Stimulated activated CD8-positive, alpha-beta memory T cell treated with anti-CD3 and anti-CD28 coated beads, Interleukin-4, amount 100 ng/mL, for 1 hour (primary cell): ENCODE measurements at places on chromosomes 5 and 9.

- no peak for DNase-seq
Measured at GRCh38 chr9:72577212-72577753, 55.9 kb downstream of the TMC1 start.

DNA sequence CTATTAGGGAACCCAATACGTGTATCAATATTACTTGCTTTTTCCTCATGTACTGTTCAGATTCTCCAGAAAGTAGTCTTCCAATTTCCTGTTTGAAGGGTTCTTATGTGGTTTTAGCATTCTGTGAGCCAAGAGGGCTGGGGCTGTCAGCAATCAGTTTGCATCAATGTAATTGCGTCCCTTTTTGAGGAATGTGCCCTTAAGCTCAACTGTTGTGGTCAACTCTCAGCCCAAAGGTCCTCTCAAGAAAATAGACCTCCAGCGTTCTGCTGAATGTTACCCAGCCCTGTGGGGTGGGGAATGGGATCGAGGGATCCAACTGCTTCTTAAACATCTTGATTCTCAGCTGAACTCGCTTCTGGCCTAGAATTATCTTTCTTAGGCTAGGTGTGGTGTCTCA is 43.8 kb upstream of the CDK20 start:
- DNase-seq = no peak

- DNase-seq = no peak
Measured at GRCh38 chr9:134768332-134768708, 112.3 kb upstream of the FCN2 start.

DNA sequence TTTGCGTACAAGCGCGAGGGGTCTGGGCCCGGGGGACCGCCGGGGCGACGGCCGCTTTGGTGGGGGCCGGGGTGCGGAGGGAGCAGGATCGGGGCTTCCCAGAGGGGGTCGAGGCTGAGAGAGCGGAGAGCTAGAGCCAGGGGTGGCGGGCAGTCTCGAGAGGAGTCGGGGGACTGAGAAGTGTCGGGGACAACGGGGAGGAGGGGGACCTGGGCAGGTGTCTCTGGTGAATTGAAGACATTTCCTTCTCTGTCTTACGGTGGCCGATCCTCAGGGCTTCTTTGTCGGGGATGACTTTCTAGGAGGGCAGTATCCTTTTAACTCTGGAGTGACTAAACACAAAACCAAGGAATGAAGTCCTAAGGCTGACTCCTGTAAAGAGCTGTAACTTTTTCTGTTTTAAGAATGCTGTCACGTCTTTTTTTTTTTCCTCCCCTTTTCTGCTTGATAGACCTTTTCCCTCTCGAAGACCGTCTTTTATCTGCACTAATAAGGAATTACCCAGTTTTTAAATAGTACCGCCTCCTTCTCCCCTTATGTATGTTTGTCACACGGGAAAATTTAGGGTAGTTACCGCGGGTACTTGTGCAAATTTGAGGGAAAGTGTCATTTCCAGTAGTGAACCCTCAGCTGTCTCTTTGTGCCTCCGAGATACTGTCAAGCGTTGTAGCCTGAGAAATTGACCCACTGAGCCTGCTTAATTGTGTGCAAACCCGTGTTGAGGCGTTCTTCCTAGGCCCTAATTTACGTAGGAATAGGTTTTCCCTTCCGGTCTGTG is 822 bp downstream of the DENND4C start:
- DNase-seq = peak; percentile 5

DNA sequence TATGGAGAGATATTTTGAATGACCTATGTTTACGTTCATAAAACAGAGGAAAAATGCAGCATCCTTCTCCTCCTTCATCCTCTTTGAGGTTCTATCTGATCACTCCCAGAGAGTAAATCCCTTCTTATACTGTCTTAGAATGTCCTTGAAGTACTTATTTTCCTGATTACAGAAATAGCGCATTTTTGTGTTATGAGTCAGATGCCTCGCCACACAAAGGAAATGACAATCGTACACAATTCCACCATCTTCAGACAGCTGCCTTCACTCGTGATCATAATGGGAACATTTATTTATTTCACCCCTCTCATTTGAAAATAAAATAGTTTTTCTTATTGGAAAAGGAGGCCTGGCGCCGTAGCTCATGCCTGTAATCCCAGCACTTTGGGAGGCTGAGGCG is 2.4 kb upstream of the GLT6D1 start:
- DNase-seq = no peak

- no peak for DNase-seq
Measured at GRCh38 chr9:109270971-109271925, 49.6 kb downstream of the EPB41L4B start.

DNA sequence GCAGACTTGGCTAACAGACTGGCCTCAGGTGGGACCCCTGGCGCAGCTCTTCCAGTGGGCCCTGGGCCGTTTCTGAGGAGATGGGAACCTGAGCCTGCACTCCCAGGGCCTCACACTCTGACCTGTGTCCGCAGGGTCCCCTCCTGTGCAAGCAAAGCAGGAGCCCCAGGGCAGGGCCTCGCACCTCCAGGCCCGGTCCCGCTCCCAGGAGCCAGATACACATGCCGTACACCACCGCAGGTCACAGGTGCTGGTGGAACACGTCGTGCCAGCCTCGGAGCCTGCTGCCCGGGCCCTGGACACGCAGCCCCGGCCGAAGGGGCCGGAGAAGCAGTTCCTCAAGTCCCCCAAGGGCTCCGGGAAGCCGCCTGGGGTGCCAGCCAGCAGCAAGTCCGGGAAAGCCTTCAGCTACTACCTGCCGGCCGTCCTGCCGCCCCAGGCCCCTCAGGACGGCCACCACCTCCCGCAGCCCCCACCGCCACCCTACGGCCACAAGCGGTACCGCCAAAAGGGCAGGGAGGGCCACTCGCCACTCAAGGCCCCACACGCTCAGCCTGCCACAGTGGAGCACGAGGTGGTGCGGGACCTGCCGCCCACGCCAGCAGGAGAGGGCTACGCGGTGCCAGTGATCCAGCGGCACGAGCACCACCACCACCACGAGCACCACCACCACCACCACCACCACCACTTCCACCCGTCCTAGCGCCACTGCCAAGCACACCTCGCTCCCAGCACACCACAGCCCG is 29.2 kb downstream of the NKD2 start:
- no peak for DNase-seq

- DNase-seq = no peak
Measured at GRCh38 chr9:117487555-117488175, 72.8 kb upstream of the ASTN2 start.

GRCh38 chr9:99336005-99336404 is 113.9 kb downstream of the SEC61B start:
- no peak for DNase-seq

DNA sequence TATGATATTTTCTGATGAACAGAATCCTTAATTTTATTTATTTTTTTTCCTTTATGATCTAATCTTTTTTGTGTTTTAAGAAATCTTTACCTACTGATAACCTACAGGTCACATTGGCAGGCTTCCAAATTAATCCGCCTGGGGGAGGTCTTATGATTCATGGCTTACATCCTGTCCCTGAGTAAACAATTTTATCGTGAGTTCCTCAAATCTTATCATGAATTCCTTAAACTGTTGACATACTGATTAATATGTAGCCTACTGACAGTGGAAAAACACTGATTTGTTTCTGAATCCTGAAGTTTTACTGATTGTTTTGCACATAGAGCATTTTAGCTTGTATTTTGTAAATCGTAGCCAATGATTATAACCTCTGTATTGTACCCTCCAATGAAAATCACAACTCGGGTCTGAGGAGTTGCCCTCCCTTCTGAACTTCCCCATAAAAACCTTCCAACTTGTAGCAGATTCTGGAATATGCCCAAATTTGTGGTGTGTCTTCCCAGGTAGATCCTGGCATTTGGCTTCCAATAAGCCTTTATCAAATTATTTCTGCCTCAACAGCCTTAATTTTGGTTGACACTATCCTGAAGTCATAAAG is 105.6 kb downstream of the VCAN start:
- no peak for DNase-seq

GRCh38 chr5:147691130-147691529 is 91.4 kb downstream of the JAKMIP2 start:
- no peak for DNase-seq

DNA sequence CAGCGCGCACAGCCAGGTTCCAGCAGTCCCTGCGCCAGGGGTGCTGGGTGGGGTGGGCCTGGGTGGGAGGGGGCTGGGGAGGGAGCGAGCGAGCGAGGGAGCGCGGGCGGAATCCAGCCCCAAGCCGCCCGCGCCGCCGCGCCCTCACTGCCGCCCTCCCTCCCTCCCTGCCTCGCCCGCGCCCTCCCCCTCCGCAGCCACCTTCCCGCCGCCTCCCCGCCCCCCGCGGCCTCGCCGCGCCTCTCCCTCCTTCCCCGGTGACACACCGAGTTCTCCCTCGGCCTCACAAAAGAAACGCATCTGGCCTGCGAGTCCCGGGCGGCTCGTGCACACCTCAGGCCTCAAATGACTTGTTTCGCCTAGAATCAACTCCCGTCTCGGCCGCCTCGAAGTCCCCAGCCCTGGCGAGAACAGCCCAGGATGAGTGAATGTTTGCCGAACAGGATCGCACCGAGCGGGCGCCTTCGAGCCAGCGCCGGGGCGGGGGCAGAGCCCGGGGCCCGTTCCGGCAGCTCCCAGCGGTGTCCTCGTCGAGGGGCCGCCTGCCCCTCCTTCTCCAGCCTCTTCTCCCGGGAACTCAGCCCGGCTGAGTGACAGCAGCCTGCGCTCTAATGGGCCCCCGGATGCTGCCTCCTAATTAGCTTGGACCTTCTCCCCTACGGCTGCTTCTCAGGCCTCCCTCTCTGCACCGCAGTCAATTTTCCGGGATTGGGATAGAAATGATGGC is 371 bp upstream of the PITX1 start:
- DNase-seq = no peak

DNA sequence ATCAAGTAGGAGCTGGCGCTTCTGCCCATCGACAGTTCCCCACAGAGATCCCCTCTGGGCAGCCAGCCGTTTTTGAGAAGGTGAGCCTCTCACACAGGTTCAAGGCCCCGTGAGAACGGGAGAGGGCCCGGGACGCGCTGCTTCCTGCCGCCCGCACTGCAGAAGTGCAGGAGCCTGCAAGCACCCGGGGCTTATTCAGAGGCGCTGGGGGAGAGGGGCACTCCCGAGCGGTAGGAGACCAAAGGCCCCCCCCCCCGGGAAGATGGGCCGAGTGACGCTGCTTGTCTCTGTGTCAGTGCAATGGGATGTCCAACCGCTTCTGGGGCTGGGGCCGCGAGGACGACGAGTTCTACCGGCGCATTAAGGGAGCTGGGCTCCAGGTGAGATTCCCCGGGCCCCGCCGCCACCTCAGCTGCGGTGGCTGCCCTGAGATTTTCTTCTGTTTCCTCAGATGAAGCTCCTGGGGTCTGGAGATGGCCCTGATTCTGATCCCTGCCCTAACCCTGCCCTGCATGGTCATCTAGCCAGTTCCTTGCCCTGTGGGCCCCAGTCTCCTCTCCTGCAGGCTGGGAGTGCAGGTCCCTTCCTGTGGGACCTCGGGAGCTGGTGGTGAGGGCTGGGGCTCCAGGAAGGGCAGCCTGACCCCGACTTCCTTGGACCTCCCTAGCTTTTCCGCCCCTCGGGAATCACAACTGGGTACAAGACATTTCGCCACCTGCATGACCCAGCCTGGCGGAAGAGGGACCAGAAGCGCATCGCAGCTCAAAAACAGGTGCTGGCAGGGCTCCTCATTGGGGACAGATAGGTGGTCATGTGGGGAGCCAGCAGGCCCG is 8.5 kb downstream of the B4GALT7 start:
- DNase-seq = no peak

GRCh38 chr5:93192087-93192486 is 388.9 kb downstream of the NR2F1-AS1 start:
- DNase-seq = no peak

- no peak for DNase-seq
Measured at GRCh38 chr5:5293029-5293428, 129.4 kb upstream of the ICE1 start.

DNA sequence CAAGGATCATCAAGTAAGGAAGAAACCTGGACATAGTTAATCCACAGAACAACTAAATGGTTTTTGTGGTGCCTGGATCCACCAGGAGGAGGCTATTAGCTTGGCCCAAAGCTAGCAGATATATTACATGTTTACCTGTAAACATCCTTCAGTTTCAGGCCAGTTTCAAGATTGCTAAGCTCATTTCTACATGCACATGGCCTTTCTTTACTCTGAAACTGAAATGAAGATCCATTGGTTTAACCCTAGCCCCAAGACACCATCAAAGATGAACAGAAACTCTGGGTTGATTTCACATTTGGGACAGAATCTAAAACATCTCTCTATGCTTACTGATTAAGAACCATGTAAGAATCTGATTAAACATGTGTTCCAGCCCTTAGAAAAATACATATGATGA is 611.8 kb downstream of the TLE1 start:
- DNase-seq = no peak

GRCh38 chr5:118007262-118007661 is 981.1 kb downstream of the DTWD2 start:
- no peak for DNase-seq

GRCh38 chr9:137738703-137739102 is 119.9 kb downstream of the EHMT1 start:
- DNase-seq = no peak

DNA sequence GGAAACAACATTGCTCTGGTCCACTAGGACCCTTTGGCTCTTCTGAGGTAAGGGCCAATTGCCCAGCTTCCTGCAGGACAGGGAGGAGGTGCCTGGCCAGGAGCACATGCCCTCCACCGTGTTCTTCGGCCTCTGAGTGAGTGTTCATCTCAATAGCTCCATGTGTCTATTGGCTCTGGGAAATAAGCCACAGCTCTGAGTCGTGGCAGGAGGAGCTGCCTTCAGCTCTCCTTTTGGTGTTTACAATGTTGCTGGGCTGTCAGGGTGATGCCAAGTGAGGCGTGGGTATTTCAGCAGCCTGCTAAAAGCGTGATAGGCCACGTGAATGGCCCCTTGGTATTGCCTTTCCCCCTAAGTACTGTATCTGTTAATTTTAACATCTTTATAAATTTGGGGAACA is 26.6 kb downstream of the GADD45G start:
- no peak for DNase-seq

DNA sequence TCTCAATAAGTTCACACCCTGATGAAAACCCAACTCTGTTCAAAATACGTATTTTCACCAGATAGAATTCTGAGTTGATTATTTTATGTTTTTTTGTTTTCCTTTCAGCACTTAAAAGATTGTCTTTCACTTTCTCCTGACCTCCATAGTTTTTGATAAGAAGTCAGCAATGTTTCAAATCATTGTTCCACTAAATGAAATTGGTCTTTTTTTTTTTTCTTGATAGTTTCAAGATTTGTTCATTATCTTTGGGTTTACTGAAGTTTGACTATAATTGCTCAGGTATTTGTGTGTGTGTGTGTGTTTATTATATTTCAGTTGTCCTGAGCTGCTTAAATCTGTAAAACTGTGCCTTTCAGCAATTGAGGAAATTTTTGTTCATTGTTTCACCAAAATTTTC is 498.7 kb downstream of the TLE1 start:
- DNase-seq = no peak

DNA sequence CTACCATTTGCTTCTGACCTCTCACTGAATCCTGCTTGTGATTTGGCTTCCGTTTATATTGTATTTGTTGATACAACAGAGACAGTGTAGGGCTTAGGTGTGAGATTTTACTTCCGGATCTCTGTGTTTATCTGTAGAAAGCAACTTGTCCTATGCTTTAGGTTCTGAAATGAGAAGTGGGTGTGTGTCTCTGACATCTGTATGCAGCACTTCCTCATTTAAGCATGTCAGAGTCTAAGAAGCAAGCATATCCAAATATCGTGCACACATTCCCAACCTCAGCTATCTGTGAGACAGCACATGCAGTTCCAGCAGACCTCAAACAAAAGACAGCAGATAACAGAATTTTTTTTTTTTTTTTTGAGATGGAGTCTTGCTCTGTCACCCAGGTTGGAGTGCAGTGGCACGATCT is 16.3 kb downstream of the KLF9 start:
- no peak for DNase-seq

- DNase-seq = no peak
Measured at GRCh38 chr5:109532773-109533364, 123.1 kb upstream of the PJA2 start.

- DNase-seq = no peak
Measured at GRCh38 chr5:138961221-138961620, 86.1 kb upstream of the LRRTM2 start.
